ENCODE measurements at places on chromosomes 1 and 21. TPM values are rescaled to one million over a fixed set of nuclear protein-coding genes. Genes with fewer than 3 reads are reported as not detected.
A peak's percentile ranks its signal among the peaks of the same experiment; 100 is the strongest.

CAMK1G gene
- total RNA-seq = not detected

B3GALT6 gene
- total RNA-seq = 94.9 TPM

MTARC1 gene
- 2.2 TPM for total RNA-seq

DNAJC8 gene
- total RNA-seq = 65.2 TPM

TUFT1 gene
- total RNA-seq = 2.3 TPM

DNA sequence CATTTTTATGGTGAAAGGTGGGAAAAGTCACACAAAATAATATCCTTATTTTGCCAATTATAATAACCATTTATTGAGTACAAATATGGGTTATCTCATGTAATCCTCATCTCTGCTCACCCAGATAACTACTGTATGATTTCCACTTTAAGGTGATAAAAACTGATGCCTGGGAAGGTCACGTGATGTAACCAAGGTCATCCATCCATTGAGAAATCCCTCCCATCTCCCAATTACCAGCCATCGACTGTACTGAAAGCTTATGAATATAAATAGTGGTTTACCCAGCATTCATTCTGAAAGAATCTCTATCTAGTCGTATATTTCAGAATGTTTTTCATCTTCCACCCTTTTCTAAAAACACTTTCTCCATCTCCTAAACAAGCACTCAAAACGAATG lies 55.0 kb upstream of the IFNAR2 start:
- H3K27ac ChIP-seq = no peak overlapping the region
- no peaks in the 10 kb centered on the region for H3K4me1 ChIP-seq
- H3K27me3 ChIP-seq = no peaks in the 10 kb centered on the region
- no peak overlapping the region for H3K4me3 ChIP-seq

GRCh38 chr1:108590957-108591356 lies 31.1 kb downstream of the EEIG2 start:
- no peak for DNase-seq
- H3K36me3 ChIP-seq = no peaks in the 10 kb centered on the region
- no peak overlapping the region for H3K4me3 ChIP-seq
- no peaks in the 10 kb centered on the region for H3K27me3 ChIP-seq
- H3K27ac ChIP-seq = peak overlapping the region; percentile 72

DNA sequence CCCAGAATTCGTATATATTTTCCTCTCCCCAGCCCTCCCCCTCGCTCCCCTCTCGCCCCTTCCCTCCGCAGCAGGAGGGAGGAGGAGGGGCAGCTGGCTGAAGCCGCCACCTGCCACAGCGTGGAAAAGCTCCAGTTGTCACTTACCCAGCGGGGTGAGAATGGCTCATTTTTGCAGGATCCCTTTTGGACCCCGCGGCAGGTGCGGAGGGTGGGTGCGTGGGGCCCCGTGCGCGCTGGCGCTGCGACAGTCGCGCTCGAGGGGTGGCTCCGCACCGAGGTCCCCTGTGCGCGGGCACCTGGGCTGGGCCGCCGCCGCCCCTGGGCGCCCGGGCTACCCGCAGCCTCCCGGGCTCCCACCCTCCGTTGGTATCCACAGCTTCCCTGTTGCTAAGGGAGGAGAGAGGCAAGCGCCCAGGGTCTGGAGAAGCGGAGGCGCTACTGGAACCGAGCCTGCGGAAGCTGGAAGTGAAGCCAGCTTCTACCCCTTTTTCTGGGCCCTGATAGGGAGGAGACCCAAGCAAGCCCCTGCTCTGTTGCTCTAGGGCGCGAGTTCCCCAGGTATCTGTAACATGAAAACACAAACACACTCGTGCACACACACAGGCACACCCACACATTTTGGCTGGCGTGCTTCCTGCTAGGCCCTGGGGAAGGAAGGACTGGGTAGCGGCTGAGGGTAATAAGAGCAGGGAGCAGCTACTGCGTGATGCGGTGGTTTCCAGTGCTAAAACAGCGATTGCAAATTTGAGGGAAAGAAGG lies at the start of gene ERICH3:
Gene ERICH3, minus strand, starts transcription at position 442 of the 761 bp plus-strand sequence. Its CDS starts 273 bp downstream, at position 169.
- DNase-seq = no peak
- no peaks in the 10 kb centered on the region for H3K4me1 ChIP-seq
- H3K4me3 ChIP-seq = peak within 1 kb of the TSS; percentile 42
- no peak within 1 kb of the TSS for H3K27ac ChIP-seq

DNA sequence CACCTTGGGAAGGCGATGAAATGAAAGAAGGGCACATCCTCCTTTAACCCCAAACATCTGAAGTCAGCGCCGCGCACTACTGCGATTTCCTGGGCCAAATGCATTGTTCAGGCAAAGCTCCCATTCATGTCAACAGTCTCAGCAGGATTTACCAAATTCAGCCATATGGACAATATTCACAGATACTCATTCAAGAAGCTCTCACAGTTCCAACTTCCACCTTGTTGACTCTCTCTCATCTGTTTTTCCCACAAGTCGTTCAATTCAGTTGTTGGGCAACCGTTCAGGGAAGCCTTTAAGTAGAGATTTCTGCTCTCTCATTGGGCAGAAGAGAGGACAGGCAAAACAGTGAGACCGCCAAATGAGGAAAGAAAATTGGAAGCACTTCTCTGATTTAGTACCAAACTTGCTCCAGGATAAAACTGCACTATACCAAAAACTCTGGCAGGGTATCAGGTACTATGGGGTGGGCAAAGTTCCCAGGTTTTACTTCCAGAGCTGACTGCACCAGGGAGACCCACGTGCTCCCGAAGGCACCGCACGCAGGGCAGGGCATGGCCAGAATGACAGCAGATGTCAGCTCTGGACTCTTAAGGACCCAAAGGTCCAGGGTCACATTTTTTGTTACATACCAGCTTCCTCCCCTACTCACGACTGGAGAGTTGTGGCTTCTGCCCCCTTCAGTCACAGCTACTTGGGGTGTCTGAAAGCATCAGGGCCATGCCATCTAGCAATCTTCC lies 668.8 kb downstream of the KIF26B start:
- no peak overlapping the region for H3K27ac ChIP-seq
- H3K4me1 ChIP-seq = no peaks in the 10 kb centered on the region
- H3K4me3 ChIP-seq = no peak overlapping the region
- no peaks in the 10 kb centered on the region for H3K27me3 ChIP-seq
- no peak for DNase-seq

GRCh38 chr1:191953526-191953925 lies 204.7 kb upstream of the RGS18 start:
- H3K27ac ChIP-seq = no peak overlapping the region
- H3K36me3 ChIP-seq = no peaks in the 10 kb centered on the region
- no peak overlapping the region for H3K4me3 ChIP-seq

- no peak overlapping the region for H3K4me3 ChIP-seq
- H3K27ac ChIP-seq = no peak overlapping the region
- no peaks in the 10 kb centered on the region for H3K27me3 ChIP-seq
- no peaks in the 10 kb centered on the region for H3K4me1 ChIP-seq
- no peaks in the 10 kb centered on the region for H3K36me3 ChIP-seq
- no peak for DNase-seq
Observed at GRCh38 chr1:241985787-241986186, 13.1 kb downstream of the MAP1LC3C start.

DNA sequence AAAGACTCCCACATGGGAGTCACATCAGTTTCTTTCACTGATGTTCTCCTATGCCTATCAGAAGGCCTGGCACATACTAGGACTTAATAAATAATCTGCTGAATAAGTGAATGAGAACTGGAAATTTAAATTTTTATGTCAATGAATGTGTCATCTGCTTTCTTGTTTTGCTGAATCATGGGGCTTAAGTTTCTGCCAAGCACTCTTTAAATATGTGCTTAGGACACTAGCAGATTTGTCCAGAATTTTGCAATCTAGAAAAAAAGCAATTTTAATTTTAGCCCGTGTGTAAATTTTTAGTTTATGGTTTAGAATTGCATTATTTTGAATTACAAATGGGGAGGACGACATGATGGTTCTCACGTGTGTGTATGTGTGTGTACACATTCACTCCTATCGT lies 803.1 kb downstream of the USP25 start:
- H3K36me3 ChIP-seq = no peaks in the 10 kb centered on the region
- no peak overlapping the region for H3K4me3 ChIP-seq
- no peak for DNase-seq
- peak overlapping the region; percentile 84 for H3K27ac ChIP-seq
- H3K27me3 ChIP-seq = no peaks in the 10 kb centered on the region
- H3K4me1 ChIP-seq = no peaks in the 10 kb centered on the region

DNA sequence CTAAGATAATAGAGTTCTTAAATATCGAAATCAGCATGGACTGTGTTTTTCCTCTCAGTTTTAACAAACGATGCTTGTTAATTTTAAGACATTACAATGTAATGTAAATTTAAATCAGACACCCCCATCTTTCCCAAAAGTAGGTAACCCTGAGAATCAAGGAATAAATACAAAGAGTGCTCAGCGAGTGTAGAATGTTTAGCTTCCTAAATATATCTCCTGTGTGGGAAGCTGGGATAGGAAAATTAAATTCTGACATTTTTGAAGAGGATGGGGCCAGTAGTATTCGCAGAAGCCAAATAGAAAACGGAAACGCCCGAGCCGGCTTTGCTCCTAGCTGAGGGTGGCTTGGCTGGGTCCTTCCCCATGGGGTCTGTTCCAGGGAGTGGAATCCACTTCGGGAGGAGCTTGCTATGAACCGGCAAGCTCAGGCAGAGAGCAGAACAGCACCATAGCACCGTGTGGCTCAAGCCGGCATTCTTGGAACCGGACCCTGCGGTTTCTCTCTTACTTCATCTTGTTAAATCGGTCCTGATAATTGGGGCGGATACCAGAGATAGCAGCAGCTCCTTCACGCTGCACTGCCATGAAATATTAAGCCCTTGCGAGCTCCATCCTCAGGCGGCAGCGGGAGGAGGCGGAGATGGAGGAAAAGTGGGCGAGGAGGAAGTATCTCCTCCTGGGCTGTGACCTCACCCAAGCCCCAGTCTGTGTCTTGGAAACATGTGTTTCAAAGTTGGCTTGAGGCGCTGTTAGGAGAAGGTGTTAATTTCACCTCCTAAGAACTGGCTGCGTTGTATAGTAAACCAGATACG lies 24.9 kb downstream of the MAP3K7CL start:
- H3K4me1 ChIP-seq = no peaks in the 10 kb centered on the region
- H3K36me3 ChIP-seq = peaks cover 5% of the 10 kb centered on the region
- no peaks in the 10 kb centered on the region for H3K27me3 ChIP-seq
- DNase-seq = peak; percentile 80

DNA sequence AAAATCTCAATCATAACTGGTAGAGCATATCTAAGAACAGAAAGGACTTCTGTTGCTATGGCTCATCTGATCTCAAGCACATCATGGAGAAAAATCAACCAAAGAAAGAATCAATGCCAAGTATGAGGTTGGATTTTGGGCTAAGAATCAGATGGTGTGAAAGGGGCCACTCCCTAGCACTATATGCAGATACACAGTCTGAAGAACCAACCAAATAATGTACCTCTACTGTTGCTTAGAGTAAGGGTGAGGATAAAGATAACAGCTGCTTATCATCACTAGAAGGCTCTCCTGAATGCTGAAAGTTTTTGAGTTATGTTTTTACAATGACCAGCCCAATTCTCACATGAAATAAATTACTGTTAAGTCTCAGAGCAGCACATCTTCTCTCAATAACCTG lies 35.6 kb downstream of the ST7L start:
- no peaks in the 10 kb centered on the region for H3K4me1 ChIP-seq
- no peak overlapping the region for H3K4me3 ChIP-seq
- no peaks in the 10 kb centered on the region for H3K27me3 ChIP-seq
- no peak overlapping the region for H3K27ac ChIP-seq
- H3K36me3 ChIP-seq = peaks cover 29% of the 10 kb centered on the region

- no peak overlapping the region for H3K4me3 ChIP-seq
- H3K27ac ChIP-seq = no peak overlapping the region
- H3K27me3 ChIP-seq = no peaks in the 10 kb centered on the region
- H3K36me3 ChIP-seq = no peaks in the 10 kb centered on the region
Observed at GRCh38 chr1:174258148-174258550, 98.8 kb downstream of the RABGAP1L start.

Measured in ascending aorta (tissue), 2 donors.